ENCODE measurements at places on chromosomes 1 and 21. TPM values are rescaled to one million over a fixed set of nuclear protein-coding genes. Genes with fewer than 3 reads are reported as not detected.

GRCh38 chr1:4796161-4797015, 142.0 kb downstream of the AJAP1 start:
- DNase-seq, result no peak

- no peak for DNase-seq
Observed at GRCh38 chr1:154295408-154296235, 23.2 kb downstream of the HAX1 start.

DNA sequence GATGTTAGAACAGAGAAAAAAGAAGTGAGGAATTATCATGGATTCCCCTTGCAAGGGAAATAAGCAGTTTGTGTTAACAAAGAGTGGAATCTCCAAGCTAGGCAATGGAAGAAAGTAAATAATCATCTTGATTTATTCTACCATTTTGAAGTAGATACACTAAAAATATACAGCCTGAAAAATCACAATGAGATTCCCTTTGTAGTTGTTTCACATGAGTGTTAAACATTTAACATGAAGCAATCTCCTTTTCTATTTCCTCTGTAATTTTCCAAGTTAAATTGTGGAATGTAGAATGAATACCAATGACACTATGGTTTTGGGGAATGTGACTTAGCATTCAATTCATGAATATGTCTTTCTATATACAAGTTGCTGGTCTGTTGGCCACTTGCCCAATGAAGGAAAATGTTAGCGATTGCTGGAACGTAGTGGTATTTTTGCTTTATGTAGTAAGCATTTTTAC, 5.7 kb downstream of the TGFB2 start:
- peak; percentile 79 for DNase-seq

DNA sequence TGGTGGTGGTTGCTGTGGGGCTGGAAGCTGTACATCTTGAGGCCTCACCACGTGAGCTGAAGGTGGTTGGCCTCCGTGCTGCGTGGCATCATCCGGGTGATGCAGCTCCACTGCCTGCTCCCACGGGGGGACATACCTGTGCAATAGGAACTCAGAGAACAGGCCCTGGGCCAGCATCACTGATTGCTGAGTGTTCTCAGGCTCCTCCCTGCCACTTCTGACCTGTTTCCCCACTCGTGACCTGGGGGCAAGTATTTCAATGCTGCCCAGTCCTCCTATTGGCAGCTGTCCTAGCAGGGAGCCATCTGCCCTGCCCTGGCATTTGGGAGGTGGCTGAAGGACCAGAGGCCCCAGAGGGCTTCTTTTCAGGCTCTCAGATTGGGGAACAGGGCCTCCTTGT, 26.1 kb downstream of the PTPRF start:
- DNase-seq, result no peak

DNA sequence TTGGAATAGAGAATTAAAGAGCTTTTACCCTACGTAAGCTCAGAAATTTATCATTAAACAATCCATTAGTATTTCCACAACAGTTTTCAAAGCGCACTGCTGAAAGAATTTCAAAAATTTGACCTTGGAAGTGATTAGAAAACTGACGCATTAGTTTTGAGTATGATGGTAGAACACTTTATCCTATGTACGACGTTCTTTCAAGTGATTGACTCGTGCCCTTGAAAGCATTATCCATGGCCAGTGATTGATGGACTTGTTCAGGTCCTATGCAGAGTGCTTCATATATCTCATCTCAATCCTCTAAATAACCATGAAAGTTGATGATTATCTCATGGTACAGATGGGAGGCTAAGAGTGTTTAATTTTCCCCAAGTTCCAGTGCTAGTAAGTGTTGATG, 697.2 kb downstream of the USP25 start:
- DNase-seq, result peak; percentile 65

GRCh38 chr1:187474336-187474735, 645.6 kb downstream of the PLA2G4A start:
- peak; percentile 40 for DNase-seq

SUSD4 gene
- total RNA-seq, result not detected

GRCh38 chr1:7476861-7477547, 294.1 kb upstream of the VAMP3 start:
- no peak for DNase-seq

DDI2 gene
- total RNA-seq, result 35.2 TPM

Measured in endothelial cell of umbilical vein (primary cell).